CD4-positive, alpha-beta T cell treated with Interleukin-10 for 1 hour (primary cell): ENCODE measurements at places on chromosomes 2 and 18.
A peak's percentile ranks its signal among the peaks of the same experiment; 100 is the strongest.

DNA sequence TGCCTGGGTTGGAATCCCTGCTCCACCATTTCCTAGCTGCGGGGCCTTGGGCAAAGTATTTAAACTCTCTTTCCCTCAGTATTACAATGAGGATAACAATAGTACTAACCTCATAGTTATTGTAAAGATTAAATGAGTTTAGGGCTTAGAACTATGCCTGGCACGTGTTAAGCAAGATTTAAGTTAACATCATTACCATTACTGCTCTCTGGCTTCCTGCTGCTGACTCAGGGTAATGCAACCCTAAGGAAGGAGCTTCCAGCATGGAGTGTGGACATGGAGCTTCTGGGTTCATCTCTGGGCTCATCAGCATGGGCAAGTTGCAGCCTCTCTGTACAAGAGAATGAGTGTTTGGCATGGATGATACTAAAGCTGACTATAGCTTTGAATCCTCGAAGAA, 374.2 kb upstream of the MAP2 start:
- DNase-seq = no peak

GRCh38 chr2:132276571-132276981, 114.8 kb upstream of the ANKRD30BL start:
- no peak for DNase-seq

- no peak for DNase-seq
Measured at GRCh38 chr2:207321514-207321913, 155.8 kb upstream of the KLF7 start.

DNA sequence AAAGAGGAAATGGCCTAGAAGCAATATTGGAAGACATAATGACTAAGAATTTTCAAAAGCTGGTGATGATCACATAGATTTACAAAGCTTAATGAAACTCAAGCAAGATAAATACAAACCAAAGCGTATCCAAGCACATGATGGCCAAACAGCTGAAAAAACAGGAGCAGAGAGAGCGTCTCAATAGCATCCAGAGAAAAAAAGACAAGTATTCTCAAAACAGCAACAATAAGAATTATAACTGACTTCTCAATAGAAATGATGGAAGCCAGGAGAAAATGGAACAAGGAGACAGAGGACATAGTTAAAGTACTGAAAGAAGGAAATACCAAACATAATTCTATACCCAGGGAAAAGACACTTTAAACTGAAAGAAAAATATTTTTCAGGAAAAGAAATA, 437.2 kb upstream of the TNP1 start:
- DNase-seq = no peak

- no peak for DNase-seq
Measured at GRCh38 chr2:100699131-100699530, 120.8 kb upstream of the NPAS2 start.

- peak; percentile 85 for DNase-seq
Measured at GRCh38 chr2:234488913-234489451, 7.9 kb downstream of the ARL4C start.

GRCh38 chr18:61199171-61199848, 133.9 kb upstream of the CDH20 start:
- no peak for DNase-seq

- DNase-seq = peak; percentile 7
Measured at GRCh38 chr2:148253685-148254084, 232.8 kb downstream of the MBD5 start.

- DNase-seq = peak; percentile 65
Measured at GRCh38 chr2:204108330-204108751, 171.8 kb downstream of the ICOS start.

DNA sequence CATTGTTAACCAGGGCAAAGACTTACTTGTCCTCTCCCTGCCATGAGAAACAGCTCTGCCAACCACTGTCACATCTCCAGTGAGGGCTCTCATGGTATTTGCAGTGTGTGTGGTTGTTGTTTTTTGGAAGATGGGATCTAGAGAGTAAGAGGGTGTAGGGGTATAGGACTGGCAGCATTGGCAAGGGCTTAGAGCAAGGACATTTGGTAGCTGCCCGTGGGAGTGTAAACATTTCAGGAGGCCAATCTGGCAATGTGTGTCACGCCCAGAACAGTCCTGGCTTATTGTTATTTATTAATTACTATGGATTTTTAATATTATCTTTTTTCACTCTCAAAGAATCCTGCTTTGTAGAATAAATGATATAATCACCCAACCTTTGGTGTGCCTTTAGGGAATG, 90.5 kb downstream of the TMEM17 start:
- DNase-seq = no peak

DNA sequence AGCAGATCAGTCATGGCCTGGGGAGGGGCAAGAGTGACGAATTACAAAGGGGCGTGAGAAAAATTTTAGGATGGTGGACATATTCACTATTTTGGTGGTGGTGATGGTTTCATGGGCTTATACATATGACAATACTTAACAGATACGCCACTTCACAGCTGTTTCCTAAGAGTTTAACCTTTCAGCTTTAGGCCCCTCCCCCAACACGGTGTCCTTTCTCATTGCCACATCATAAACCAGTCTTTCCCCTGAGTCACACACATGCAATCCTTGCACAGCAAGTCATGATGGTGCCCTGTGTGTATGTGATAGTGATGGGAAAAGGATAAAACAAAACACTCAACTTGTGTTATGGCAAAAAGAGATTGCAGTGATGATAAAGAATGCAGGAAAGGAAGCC, 47.6 kb upstream of the IL1R1 start:
- no peak for DNase-seq

- no peak for DNase-seq
Measured at GRCh38 chr2:114025030-114025429, 135.1 kb downstream of the ACTR3 start.

DNA sequence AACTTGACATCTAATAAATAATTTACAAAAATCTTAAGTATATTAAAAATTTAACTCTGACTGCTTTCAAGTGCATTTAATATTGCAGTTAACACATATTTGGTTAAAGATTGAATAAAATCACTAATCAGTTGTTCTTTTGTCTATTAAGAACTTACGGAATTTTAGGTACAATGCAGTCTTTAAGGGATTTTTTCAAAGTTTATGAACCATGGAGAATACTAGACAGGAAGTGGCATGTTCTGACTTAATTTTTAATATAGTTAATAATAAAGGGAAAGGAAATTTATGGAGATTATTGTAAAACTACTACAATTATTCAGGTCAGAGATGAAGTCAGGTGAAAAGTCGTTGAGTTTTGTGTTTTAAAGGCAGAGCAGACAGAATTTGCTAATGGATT, 240.9 kb downstream of the CALCRL start:
- DNase-seq = no peak

DNA sequence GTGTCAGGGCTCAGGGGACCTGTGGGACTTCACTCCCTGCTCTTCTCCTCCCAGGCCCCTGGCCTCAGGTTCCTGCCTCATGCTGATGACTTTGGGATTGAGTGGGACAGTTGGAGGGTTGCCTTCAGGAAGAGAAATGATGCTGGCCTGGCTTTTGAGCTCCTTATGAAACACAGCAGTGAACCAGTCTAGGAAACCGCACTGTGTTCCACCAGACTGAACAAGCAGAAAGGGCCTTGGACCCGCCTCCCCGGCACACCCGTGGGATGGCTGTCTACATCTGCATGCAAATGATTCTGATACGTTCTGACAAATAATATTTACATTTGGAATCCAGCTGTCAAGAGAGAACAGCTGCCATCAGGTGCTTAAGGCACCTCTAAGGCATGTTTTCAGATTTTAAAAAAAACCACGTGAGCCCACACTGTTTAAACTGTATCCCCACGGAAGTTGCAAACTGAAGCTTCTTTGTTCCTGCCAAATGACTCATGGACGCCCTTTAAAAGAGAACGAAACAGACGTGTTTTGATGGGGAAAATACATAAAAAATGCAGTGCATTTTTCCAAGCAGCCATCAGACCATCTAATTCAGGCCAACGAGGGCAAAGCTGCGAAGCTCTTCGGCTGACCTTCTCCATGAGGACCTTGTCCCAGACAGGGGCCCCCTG, 27.6 kb upstream of the ASAP2 start:
- DNase-seq = no peak

DNA sequence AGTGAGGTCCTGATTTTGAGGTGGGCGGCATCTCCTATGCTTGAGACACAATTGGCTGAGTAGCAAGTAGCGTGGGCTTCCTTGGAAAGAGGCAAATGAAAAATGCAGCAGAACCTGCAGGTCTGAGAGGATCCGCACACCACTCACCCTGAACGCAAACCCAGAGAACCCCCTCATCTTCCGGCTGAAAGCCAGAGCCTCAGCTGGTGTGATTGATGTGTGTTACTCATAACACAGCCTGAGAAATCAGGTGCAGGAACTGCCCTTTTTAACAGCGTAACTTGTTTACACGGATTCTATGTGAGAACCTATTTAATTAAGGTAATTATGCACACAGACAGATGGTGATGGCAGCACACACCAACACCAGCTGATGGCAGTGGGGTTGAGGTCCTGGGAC, 123.4 kb downstream of the MRO start:
- no peak for DNase-seq

DNA sequence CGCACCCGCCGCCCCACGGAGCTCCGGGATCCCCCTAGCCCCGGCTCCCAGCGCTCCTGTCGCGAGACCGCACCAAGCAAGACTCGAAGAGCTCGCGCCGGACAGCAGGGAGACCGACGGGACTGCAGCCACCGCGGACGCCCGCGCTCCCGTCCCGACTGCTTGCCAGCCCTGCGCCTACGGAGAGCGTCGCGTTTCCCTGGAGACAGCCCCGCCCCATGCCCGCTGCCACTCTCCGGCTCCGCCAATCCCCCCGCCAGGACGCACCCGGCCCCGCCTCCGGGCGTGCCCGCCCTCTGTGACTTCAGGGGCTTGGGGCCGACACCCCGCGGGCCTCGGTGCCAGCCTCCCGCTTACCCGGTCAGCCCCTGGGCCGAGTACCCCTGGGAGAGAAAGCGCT, at the start of gene ANKMY1:
Gene ANKMY1, minus strand, starts transcription at position 181 of the 400 bp plus-strand sequence. CDS start 653 bp downstream, outside the sequence.
- peak; percentile 74 for DNase-seq

DNA sequence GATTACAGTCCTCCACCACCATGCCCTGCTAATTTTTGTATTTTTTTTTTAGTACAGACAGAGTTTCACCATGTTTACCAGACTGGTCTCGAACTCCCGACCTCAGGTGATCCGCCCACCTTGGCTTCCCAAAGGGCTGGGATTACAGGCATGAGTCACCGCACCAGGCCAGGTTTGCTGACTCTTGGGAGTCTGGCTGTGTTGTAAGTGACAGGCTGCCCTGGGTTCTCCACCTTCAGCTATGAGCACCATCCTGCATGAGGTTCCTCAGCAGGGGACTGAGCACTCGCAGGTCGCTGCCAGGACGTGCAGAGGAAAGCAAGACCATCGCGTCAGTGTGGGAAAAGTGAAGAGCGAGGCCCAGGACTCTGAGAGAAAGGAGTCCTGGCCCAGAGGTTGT, 112.6 kb upstream of the NDUFV2 start:
- DNase-seq = no peak

DNA sequence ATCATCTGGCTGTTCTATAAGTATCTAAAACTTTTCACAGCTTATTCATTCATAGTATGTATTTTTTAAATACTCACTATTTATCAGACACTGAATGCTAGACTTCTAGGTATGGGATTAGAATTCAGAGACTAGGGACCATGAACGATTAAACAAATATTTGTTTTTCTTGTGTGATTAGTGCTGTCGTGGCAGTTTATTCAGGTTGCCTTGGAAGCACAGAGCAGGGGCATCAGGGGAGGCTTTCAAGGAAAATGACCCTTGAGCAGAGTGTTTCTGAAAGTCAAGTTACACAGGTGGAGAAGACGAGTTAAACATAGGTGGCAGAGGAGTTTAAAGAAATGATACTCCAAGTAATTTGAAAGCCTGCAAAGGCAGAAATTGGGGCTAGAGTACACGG, 5.7 kb downstream of the SPOPL start:
- DNase-seq = no peak

GRCh38 chr2:88574445-88574844, 52.8 kb downstream of the EIF2AK3 start:
- DNase-seq = no peak

GRCh38 chr2:159032580-159032979, 64.1 kb downstream of the TANC1 start:
- DNase-seq = no peak

GRCh38 chr18:79553696-79554095, 125.9 kb upstream of the CTDP1 start:
- DNase-seq = no peak

DNA sequence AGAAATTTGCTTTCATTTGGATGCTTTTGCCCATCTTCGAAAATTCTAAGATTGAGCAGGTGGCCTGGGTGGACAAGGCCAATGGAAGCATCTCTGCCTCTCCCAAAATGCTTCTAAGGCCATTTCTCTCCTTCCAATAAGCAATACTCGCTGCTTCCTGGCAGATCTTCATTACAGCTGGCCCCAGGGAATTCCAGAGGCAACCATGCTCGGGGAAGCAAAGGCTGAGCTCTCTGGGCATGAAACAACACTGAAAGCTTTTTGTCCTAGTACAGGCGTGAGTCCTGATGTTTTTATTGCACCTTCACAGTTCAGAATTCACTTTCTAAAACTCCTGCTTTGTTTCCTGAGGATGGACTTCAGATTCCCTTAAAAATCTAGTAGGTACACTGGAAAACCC, 11.8 kb upstream of the NEDD4L start:
- no peak for DNase-seq

GRCh38 chr2:151669585-151670081, 64.6 kb downstream of the NEB start:
- DNase-seq = peak; percentile 36

DNA sequence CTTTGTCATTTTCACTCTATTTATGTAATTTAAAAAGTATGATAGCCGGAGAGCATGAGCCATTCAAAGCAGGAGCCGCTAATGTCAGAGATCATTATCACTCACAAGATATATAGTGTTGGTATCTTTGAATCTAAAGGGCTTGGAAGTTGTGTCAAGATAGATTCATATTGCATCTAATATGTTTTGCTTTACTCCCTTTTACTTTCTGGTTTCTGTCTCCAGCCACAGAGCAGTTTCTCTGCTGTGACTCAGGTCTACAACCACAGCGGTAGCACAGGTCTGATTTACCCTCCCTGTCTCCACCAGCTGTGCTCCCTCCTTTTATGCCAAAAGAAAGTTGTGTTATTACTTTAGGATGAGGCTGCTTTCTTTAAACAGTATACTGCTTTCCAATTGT, 424.0 kb downstream of the ARHGAP15 start:
- DNase-seq = no peak

GRCh38 chr2:128024816-128025215, 3.0 kb downstream of the SAP130 start:
- DNase-seq = no peak

DNA sequence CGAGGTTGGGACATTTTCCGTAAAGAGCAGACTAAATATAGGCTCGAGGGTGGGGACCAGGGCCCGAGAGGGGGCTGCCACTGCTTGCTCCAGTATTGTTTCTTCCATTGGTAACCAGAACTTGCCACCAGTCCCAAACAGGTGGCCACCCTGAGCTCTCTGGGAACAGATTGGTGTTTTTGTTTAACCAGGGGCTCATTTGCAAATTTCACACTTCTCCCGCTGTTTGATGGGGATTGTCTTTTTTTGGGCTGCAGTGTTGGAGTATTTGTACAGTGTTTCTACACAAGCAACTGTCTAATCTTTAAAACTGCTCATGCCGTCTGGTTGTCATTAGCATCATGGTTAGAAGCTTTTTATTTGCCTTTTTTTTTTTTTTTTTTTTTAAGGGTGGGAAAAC, 8.5 kb downstream of the AGAP1 start:
- no peak for DNase-seq
